LNCaP clone FGC (cell line): ENCODE measurements at places on chromosomes 1 and 21.

- DNase-seq, result no peak
Measured at GRCh38 chr1:239763850-239764249, 327.8 kb upstream of the FMN2 start.

DNA sequence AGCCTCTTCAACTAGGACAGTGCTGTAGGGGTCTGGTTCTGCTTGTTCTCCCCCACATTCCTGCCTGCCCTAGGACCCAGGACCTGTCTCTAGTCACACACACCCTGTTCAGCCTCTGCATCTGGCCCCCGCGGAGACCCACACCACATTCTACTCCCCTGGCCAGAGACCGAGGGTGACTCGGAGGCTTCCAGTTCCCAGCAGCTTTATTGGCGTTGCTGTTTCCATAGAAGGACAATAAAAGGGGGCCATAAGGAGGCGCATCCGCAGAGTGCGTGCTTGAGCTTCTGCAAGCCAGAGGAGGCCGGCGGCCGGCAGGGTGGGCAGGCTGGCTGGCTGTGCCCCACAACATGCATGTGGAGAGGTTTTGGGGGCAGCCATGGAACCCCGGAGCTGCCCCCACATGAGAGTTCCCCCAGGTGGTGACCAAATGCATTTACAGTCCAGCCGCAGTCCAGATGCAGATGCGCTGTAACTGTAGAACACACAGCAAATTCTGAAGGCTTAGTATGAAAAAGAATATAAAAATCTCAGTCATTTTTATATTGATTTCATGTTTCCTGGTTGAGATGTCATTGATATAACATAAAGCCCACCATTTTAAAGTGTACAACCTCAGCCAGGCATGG, 52.4 kb downstream of the PDE9A start:
- DNase-seq, result no peak

GRCh38 chr1:44237721-44238457, 24.6 kb downstream of the DMAP1 start:
- no peak for DNase-seq

DNA sequence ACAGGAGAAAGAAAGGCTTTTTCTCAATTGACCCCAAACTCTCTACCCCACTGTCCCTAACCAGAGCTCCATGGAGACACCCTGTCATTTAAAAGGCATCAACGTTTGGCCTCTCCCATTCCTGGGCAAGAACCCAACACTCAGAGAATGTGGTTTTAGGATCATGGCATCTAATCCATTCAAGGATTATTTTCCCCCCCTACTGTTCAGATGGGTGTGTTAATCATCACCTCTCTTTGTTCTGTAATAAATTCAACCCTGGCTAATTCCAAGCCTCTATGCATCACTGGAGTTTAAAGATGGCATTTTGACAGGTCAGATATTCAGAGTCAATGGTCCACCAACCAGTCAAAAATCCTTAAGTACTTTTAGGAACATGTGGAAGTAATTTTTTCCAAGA, 42.7 kb downstream of the TBX15 start:
- DNase-seq, result no peak

DNA sequence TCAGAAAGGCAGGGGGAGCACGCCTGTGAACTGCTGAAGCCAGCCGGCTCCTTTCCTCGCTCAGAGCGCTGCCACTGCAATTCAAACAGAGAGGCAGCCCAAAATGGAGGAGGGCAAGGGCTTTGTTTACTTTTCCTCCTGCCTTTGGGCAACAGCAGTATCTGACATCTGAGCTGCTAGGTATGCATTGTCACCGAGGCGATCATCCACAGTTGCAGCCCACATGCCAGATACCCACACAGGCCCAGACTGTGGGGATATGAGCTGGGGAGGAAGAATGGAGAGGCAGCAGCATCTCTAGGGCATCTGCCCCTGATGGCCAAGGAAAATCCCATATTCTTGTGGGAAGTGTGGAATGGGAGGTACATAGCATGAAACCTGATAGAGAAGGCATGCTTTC, 357.1 kb downstream of the BARHL2 start:
- no peak for DNase-seq

DNA sequence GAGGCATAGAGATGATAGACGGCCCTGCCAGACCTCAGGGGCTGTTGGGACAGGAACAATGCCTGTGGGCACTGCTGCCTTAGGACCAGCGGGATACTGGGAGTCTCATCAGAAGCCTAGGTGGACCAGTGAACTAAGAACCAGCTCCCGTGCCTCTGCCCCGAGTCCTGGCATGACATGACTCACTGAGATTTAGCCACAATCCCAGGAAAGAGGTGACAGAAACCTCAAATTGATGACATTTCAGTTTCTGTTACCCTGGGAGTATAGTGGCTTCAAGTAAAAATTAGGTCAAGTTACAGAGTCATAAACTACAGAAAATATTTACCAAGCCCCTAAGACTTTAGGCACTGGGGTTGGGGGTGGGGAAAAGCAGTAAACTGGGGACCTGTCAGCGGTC, 74.6 kb upstream of the GADD45A start:
- DNase-seq, result no peak

DNA sequence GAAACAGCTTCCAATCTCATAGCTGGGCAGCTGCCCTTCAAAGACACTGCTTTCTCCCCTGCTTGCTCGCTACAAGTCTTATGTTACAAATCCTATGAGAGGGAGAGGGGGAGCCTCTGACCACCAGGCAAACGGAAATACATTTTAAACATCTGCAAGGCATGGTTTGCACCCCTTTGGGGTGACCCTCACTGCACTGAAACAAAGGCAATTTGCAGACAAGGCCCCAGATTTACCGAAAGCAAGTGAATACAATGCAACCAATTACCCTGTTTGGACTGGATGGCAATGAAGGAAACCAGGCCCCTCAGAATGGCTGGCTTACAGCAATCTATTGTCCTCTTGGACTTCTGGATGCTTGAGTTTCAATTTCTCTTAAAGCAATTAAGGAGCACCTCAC, 11.8 kb upstream of the ATP13A2 start:
- DNase-seq, result no peak

DNA sequence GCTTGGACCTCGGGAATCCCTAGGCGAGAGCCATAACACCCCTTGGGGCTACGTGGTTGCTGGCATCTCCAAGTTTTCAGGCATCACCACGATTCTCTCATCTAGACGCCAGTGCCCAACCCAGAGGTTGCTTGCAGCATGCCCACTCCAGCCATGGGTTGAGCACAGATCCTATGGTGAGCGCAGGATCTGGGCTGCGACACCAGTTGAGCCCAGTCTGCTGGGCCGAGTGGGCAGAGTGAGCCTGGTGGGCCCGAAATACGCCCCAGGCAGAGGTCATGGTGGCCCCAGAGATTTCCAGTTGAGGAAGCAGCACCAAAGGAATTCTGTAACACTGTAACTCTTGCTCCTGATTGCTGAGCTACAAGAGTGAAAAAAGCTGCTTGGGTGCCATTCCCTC, 46.1 kb upstream of the GRIK1 start:
- no peak for DNase-seq

DNA sequence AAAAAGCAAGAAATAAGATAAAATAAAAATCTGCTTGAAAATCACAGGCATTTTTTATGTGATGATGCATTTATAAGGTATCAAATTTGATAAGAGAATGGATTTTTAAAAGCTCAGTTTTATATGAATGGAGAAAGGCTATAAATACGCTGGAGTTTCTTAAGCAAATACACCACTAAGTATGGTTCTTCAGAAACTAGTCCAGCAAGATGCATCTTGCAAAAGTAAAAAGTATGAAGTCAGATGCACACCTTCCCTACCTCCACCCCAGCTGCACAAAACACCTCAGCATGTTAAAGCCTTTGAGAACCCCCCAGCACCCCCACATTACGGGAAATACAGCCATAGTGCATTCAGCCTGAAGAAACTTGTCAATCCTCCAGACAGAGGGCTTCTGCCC, 143.1 kb upstream of the PROX1 start:
- no peak for DNase-seq

DNA sequence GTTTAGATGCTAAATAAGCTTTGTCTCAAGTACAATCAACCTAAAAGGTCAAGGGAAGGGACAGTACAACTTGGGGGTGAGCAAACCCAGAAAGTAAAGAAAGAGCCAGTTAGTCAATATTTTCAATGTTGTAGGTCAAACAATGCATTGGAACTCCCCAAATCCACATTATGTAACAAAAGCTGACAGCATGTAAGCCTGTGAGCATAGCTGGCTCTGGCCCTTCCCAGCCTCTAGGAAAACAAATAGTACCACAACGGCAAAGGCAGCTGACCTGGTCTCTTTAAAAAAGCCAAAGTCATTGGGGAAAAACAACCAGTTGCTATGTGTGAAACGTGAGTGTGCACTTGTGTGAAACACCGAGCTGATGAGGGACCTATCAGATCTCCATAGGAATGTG, 3.4 kb downstream of the CBR1 start:
- no peak for DNase-seq

GRCh38 chr1:25904943-25905679, 1.1 kb downstream of the STMN1 start:
- DNase-seq, result no peak

DNA sequence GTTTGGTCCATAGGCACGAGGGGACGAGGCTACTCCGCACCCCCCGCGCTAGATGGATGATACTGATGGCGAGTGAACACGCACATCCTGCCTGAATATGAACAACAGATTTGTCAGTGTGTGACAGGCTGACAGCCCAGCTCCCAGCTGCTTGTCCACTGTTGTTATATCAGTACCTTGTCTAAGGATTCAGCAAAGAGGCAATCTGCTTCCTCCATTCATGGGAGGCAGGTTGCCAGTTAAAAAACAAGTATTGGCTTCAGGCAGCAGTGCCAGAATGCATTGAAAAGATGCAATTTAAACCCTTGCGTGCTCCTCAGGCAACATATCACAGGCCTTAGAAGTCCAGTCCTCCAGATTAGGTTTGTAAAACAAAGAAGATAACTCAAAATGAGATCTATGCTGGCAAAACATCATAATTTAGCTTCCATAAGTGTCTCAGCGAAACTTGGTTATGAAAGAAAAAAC, 223.3 kb downstream of the GPATCH2 start:
- DNase-seq, result no peak

DNA sequence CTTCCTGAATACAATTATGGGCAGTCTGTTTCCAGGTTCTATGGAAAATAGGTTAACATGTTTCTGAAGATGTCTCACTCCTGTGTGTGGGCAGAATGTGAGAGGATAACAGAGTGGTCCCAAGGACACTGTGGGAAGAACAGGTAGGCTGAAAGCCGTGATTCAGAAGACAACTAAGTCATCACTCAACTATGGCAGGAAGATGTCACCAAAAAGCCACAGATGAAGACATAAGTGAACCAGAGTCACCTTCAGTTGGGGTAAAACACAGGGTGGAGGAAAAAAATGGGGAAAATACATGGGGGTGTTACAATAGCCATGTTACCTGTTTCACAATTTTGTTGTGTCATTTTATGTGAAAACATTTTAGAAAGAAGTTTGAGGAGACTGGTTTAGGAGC, 75.1 kb downstream of the UCHL5 start:
- DNase-seq, result no peak

- no peak for DNase-seq
Measured at GRCh38 chr1:207459008-207459407, 4.9 kb downstream of the CR2 start.

- no peak for DNase-seq
Measured at GRCh38 chr1:107342316-107342715, 201.5 kb downstream of the NTNG1 start.

DNA sequence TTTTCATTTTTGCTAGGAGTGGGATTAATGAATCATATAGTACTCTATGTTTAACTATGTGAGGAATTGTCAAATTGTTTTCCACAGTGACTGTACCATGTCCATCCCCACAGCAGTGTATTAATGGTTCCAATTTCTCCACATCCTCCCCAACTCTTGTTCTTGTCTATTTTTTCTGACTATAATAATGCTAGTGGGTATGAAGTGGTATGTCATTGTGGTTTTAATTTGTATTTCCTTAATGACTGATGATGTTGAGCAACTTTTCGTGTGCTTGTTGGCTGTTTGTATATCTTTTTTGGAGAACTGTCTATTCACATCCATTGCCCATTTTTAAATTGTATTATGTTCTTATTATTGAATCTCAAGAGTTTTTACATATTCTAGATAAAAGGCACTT, 10.0 kb upstream of the KPRP start:
- DNase-seq, result no peak

DNA sequence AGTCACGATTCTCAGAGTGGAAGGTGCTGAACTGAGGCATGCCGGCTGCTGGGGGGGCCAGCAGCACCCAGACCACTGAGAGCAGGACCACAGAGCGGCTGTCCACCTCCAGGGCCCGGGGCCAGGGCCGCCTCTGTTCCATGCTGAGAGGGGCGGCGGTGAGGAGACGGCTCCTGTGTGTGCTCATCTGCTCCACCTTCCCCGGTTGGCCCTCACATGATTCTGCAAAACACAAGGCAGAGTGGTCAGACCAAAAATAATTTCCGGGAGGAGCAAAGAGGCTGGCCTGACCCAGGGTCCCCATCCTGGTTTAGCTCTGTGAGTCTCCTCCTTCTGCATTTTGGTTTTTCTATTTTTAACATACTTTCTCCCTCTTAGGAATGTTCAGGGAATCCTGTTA, 26.4 kb downstream of the PLXNA2 start:
- no peak for DNase-seq

DNA sequence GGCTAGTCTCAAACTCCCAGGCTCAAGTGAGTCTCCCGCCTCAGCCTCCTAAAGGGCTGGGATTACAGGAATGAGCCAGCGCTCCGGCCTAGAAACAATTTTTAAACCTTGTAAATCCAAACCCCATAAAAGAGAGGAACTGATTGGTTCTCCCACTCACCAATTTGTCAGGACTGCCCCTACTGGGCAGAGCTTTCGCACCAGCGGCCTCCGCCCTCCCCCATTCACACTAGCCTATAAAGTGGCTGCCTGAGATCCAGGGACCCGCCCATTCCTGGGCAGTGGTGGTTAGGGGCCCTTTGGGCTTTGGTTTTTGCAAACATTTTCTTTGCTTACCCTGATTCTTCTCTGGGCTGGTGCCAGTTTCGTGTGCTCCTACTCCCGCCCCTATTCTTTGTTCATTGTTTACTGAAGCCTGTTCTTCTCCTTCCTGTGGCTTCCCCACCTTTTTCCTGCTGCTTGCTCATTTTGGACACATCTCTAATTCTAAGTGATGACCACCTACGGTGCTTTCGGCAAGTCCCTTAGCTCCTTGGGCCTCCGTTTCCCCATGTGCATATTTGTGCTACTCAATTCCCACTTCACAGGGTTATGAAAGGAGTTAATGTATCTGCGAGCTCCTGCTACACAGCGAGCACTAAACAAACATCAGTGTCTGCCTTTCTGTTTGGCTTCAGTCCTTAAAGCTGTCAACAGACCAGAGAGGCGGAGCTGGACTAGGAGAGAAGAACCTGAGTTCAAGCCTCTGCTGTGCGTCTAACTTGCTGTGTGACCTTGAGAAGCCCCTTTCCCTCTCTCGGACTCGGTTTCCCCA, 39.8 kb upstream of the CLIC4 start:
- peak; percentile 31 for DNase-seq

DNA sequence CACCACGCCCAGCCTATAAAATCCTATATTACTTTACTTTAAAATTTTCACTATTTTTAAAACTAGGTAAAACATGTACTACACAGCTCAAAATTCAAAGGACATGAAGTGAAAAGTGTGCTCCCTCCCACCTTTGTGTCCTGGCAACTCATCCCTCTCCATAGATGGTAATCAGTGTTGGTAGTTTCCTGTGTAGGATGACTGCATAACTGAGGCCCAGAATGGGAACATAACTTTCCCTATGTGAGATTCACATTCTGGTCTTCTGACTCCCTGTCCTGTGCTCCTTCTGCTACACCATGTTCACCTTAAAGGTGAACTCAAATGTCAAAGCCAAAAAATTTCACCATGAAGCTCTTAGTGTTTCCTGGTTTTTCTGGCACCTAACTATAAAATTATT, 39.3 kb downstream of the XKR8 start:
- DNase-seq, result no peak
